ENCODE measurements at places on chromosomes 6 and 20.

DNA sequence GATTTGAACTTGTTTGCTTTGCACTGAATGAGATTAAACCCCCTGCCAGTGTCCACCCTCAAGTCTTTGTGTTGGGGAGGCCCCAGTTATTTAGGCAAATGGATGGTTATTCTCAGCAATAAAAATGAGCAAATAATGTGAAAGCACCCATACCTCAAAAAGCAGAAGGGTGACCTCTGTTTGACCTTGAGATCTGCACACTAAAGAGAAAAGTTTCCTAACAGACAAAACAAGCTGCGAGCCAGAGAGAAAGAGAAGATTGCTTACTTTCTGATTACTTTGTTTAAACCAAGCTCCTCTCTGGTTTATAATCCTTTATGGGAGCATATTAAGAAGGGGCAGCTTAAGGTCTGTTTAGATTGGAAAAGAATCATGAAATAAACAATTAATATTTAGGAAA is 30.4 kb upstream of the TRERF1 start:
- no peak for DNase-seq

GRCh38 chr6:161115468-161115867 is 123.9 kb downstream of the MAP3K4 start:
- DNase-seq: no peak

DNA sequence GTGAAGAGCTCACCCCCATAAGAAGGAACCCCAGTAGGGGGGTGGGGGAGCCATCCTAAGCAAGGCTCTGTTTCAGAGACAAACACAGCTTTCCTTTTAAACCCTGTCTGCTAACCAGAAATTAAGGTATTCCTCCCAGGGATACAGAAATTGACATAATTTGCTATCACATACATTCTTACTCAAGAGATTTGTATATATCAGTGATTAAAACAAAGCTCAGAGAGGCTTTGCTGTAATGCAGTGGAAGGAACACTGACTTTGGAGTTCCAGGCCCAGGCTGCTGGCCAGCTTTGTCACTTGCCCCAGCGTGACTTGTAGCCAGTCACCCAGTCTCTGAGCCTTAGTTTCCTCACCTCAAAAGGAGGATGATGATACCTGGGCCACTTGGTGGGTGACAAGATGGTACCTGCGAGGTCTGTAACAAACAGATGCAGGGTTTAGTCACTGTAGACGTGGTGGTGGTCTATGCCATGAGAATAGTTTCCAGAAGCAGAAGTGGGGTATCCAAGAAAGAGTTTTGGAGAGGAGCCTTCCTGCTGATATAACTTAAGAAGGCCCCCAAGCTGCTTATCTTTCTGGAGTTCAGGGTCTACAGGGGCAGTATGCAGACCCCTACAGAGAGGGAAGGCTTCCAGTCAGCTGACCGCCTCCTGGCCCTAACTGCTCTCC is 3.2 kb upstream of the FOXF2 start:
- no peak for DNase-seq

DNA sequence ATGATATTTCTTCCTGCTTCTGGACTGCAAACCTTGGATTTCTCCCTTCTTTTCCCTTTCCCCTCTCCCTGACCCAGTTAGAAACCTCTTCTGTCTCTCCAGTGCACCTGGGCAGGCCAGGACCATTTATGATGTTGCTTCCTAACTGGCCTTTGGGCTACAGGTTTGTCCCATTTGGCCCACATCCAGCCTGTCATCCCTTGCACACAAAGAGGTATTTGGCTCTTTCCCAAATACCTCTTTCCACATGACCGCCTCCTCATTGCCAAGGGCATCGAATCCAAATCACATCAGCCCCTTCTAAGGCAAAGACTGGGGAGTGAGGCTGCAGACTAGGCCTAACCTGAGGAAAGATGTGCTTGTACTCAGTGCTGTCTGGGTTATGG is 13.6 kb downstream of the FGD2 start:
- DNase-seq: no peak

- no peak for DNase-seq
Observed at GRCh38 chr6:92231171-92231701, 1188.1 kb downstream of the EPHA7 start.

GRCh38 chr6:44663860-44664634 is 276.5 kb downstream of the CDC5L start:
- DNase-seq: no peak

DNA sequence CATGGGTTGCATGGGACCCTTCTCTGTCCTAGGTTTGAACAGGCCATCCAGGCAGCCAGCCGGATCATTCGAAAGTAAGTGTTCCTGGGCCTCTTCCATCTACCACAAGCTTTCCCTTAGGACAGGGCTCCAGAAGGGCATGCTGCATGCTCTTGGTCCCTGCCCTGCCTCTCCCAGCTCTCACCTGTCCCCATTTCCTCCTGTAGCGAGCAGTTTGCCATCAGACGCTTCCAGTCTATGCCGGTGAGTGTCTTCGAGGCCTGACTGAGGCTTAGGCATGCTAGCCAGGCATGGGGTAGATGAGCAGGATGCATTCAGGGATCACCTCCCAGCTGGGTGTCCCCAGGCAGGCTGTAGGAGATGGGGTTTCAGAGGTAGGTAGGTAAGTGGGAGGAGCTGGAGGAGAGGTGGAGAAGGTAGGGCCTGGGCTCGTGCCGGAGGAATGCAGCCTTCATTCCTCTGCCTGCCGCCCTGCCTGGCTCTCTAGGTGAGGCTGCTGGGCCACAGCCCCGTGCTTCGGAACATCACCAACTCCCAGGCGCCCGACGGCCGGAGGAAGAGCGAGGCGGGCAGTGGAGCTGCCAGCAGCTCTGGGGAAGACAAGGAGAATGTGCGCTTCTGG is 4.3 kb downstream of the CDC25B start:
- no peak for DNase-seq

- DNase-seq: no peak
Observed at GRCh38 chr6:90294614-90294988, 2.0 kb downstream of the BACH2 start.

DNA sequence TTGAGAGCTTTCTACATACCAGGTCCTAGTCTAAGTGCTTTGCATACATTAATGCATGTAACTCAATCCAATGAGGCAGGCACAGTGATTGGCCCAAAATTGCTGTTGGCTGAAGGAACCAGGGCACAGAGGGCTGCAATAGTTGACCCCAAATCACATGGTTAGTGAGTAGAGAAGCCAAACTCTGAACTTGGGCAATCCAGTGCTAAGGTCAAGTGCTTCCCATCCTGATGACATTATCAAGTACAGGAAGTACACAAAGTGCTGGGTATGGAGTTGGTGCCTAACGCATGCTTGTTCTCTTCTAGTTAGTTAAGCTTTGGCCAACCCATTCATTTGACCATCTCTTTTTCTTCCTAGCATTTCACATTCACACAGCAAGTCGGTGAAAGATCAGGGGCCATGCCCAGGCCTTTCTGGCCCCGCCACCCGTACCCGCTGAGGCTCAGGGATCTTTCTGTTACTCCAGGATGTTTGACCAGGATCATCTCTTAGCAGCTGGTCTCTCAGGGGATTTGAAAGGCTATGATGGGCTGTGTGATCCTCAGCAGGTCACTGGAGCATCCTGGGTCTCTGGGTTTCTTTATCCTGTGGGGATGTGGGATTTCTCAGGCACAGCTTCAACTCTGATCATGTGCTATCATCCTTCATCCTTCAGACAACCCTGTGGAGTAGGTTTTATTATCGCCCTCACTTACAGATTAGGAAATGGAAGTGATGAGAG is 7.0 kb downstream of the KCNB1 start:
- DNase-seq: no peak

DNA sequence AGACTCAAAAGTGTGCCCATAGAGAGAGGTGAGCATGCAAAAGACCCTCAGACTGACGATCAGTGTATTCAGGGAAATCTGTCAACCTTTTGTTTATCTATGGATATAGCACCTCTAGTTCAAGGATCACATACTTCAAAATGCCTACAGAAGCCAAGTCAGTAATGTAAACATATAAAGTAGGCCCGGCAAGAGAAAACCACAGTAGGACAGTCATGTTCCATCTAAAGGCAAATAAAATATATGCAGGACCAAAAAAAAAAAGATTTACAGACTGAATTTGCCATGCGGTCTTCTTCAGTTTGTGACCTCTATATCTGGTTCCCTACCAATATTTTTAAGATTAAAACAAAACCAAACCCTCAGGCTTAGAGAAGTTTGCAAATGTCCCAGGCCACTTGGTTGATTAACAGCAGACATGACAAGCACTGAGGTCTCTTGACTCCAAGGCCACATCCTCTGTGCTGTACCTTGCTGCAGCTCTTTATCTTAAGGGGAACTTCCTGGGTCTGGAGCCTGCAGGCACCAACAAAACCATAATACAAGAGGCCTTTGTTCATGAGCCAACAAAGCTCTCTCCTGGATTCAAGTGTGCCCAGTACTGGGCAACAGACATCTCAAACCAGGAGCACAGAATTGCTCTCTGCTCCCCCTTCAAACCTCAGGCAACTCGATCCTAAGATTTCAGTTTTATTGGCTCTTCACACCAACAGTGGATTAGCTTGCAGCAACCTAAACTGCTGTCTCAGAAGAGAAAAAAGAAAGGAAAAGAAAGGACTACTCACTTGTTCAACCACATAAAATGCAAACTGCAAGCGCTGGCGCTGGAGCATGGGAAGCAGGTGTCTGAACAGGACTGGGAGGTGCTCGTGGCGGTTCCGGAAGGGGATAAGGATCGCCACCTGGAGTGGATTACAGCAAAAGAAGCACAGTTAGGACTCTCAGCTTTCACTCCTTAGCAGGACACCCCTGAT is 71.7 kb downstream of the B4GALT5 start:
- DNase-seq: no peak

DNA sequence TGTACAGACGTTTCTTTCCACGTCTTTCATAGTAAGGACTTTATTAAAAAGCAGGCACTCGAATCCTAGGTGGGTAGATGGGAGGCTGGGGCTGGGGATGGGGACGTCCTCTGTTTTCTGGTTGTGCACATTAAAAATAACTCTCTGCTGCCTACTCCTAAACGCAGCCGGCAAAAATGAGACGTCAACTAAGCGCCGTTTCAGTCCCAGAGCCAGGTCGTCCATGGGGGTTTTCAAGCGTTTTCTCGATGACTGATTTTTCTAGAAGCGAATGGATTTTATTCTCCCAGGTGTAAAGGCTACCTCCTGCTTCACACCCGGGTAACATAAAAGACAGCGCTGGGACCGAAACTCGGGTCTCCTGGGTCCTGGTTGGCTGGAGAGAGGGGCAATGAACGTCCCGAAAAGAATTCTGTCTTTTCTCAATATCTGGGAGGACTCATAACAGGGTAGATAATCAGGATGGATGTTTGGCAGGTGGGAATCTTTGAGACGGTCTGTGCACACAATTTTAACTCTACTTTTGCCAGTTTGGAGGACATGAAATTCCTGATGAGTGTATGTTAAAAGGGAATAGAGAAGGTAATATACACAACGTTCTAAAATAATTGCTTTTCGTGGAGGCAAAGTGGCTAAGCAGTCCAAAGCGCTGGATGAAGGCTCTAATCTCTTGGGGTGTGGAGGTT is 25.2 kb downstream of the GPX6 start:
- DNase-seq: no peak

DNA sequence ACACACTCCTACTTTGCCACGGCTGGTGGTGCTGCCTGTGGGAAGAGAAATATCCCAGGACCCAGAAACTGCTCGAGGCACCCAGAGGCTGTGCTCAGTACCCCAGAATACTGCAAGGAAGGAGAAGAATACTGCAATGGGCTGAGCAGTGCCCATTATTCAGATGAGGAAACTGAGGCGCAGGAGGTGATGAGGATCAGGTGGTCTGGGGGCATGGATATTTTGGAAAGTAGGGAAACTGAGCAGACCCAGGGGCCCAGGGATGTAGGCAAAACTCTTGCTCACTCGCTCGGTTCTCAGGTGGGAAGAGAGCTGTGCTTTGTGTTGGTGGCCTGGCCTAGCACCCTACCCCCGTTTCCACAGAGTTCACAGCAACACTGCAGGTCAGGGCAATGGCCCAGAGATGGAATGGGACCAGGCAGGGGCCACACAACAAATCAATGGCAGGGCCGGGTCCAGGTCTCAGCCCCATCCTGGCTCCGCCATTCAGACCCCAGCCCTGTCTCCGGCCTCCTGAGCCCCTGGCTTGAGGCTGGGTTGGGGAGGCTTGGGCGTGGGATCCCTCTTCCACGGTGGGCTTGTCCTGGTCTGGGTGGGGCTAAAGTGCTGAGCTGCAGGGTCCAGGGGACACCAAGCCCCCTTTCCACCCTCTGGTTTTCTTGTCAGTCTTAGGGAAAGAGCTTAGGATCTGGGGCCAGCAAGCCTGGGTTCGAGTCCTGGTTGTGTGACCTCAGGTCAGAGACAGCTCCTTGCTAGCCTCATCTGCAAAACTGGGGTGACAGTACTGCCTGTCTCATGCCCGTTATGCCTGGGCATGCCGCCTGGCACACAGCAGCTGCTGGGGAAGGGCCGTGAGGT is 33.9 kb downstream of the SUN5 start:
- DNase-seq: no peak

GRCh38 chr20:3227936-3228749 is 10.8 kb downstream of the SLC4A11 start:
- DNase-seq: no peak

- no peak for DNase-seq
Observed at GRCh38 chr6:139037490-139037889, 8.9 kb downstream of the ABRACL start.

- no peak for DNase-seq
Observed at GRCh38 chr20:24630486-24631172, 161.2 kb downstream of the SYNDIG1 start.

DNA sequence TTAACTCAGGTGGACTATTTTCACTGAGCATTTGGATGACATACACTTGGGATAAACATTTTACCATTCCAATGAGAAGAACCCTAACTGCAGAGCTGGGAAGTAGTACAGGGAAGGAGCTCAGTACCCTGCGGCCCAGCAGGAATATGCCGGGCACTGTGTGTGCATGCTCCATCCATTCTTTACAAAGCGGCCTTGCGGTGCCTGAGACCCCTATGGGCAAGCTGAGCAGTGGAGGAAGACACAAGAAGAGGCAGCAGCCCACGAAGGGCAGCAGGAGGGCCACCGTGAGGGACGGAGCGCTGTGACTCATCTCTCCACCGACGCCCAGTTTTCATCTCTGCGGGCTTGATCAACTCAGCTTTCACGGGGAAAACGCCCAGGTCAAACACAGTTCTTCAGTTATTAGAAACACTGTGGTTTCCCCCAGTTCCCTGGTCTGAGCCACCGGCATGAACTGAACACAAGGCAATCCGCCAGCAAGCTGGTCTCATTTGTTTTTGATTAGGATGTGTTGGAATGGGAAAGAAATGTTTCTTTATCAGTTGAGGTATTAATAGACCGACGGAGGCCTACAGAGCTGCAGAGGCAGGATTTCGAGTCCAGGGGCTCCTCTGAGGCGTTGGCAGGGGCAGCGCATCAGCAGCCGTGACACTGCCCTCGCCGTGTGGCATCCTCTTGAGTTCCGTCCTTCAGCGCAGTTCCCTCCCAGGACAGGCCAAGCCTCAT is 44.9 kb downstream of the IRF4 start:
- no peak for DNase-seq

- DNase-seq: no peak
Observed at GRCh38 chr6:168206186-168206585, 113.4 kb downstream of the DACT2 start.

- no peak for DNase-seq
Observed at GRCh38 chr20:1345030-1345755, 16.3 kb upstream of the SDCBP2 start.

- no peak for DNase-seq
Observed at GRCh38 chr6:117919775-117920729, 13.0 kb downstream of the SLC35F1 start.

GRCh38 chr6:128519132-128519930 is 1.1 kb downstream of the PTPRK start:
- no peak for DNase-seq
